ENCODE measurements at places on chromosomes 6 and 20.

DNA sequence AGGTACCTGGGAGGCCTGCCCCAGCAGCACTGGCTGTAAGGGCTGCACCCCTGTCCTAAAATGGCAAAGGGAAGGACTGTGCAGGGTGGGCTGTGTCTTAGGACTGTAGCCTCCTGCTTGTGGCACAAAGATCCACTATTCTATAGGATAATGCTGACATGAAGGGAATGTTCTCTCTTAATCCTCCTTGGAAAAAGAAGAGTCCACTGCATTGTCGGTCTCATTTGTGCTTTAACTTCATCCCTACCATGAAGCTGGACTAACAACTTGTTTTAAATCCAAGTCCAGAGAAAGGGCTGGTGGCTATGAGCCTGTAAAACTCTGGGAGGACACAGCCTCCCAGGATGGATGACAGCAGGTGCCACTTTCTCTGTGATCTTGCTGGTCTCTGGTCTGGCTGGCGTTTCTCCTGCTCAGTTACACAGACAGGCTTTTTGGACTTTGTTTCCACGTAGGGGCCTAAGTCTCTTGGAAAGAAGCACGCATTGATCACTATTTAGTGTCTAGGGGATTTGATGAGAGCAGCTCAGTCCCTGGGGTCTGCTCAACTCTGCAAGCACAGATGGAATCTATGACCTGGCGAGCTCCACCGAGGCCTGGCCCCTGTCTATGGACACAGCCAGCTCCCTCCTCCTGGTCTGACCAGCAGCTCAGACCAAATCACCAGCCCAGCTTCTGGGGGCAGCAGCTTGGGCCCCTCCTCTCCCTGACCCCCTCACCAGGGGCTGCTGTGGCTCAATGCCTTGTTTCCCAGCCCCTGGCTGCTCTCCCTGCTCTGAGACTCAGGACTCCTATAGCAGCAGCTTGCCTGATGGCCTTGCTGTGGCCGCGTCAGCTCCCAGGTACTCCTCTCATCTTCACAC, 4.8 kb downstream of the CST3 start:
- DNase-seq: no peak

DNA sequence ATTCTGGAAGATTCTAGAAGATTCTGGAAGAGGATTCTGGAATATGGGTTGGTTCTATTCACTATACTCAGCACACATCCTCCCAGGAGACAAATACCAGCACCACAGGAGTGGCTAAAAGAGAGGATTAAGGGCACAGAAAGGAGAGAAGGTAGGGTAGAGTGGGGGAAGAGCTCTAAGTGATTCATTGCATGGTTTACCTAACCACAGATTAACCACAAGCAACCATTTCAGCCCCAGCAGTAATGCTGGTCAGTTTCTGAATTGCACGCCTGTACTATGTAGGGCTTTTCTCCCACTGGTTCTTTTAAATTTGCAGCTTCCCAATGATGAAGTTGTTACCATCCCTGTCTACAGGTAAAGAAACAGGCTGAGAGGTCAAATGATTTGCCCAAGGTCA, 192.7 kb upstream of the PMEPA1 start:
- DNase-seq: no peak

- DNase-seq: no peak
Measured at GRCh38 chr6:157089258-157089657, 234.1 kb downstream of the TMEM242 start.

- DNase-seq: no peak
Measured at GRCh38 chr6:149077208-149077607, 240.3 kb upstream of the TAB2 start.

GRCh38 chr6:14452567-14453527, 335.3 kb downstream of the CD83 start:
- no peak for DNase-seq

- DNase-seq: no peak
Measured at GRCh38 chr6:155510879-155511278, 55.2 kb upstream of the NOX3 start.
